ENCODE measurements at places on chromosomes 5 and 9.

- no peak for DNase-seq
Measured at GRCh38 chr5:30849931-30850710, 343.4 kb upstream of the CDH6 start.

- no peak for DNase-seq
Measured at GRCh38 chr5:24854350-24854749, 209.6 kb upstream of the CDH10 start.

DNA sequence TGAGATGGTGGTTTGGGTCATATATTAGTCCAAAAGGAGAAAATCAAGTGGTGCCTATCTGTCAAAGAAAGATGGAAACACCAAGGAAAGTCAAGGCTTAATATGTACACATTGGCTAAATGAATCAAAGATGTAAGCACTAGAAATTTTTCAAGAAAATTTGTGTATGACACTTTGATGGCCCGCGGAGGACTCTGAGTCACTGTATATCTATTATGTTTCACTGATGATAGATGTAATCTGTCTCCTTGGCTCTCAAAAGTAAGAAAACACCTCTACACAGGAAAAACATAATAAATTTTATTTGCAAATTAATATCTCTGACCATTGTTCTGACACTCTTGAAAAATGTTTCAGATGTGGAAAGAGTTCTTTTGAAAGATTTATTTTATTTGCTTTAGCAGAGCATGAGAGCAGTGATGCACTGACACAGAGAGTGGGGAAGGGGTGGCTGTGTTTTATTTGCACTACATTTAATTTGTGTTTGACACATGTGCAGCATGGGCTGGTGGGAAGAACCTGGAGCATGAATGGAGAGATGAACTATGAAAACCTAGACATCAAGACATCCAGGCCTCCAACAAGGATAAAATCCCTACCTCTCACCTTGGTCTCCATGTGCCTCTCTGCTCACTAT is 180.8 kb upstream of the GAS1 start:
- DNase-seq: no peak

DNA sequence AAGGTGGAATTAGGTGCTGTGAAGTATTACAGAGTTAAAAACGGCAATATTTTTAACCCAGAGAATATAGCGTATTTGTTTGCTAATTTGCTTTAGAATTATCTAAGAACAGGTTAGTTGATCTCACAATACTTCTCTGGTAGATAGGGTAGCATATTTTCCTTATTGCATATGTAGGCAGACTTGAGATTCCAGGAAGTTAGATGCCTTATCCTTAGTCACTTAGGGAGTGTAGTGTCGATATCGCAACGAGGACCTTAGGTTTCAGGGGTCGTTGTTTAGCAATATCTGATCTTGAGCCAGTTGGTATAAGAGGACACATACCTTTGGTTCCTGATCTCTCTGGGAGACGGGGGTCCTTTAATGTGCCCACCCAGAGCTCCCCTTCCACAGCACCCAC is 28.5 kb upstream of the IL6ST start:
- no peak for DNase-seq

DNA sequence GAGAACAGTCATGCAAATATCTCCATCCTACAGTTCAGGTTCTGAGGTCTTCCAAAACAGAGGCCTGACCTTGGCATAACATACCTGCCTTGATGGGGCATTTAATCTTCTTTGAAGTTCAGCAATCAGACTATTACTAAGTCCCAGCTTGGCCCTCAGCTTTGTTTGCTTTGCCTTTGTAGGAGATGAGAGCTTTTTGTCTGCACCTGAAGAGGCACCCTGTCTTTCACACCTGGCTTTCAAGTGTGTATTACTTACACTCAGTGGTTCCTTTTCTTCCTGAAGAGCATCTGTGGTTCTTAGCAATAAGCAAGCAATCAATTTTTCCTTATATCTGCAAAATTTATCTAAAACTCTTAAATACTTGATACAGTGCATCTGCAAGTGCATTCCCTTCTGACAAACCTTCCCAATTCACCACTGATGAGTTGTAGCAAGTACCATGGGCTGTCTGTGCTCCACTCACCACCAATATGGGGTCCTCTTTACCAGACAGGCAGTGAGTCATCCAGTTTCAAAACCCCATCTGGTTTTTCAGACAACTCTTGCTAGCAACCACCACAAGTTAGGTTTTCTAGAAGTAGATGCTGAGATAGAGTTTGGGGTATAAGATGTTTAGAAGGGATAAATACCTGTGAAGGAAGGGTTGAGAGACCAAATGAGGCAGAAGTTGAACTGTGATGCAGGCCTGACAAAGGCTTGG is 100.2 kb downstream of the HINT1 start:
- no peak for DNase-seq

DNA sequence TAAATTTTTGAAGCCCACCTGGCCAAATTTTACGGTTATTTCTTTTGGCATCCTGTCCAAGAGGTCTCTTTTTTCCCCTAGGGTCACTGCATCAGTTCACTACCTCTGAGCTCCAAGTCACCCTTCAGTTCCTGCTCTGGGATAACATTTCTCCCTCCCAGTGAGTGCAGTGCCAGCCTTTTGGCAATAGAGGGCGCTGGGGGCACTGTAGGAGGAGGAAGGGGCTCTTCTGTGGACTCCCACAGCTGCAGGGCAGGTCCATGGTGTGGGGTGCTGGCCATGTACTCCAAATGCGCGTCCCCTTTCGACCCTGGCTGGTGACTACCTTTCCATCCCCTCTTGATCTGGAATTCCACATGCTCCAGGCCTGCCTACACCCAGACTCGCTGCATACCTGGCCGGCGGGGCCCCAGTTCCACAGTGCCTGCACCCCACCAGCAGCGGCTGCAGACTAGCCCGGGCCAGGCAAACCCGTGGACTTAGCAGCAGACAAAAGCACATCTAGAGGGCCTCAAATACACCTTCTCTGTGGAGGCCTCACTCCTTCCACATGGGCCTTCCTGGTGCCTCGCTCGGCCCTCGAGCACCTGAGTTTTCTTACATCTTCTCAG is 20.3 kb upstream of the NINJ1 start:
- no peak for DNase-seq

DNA sequence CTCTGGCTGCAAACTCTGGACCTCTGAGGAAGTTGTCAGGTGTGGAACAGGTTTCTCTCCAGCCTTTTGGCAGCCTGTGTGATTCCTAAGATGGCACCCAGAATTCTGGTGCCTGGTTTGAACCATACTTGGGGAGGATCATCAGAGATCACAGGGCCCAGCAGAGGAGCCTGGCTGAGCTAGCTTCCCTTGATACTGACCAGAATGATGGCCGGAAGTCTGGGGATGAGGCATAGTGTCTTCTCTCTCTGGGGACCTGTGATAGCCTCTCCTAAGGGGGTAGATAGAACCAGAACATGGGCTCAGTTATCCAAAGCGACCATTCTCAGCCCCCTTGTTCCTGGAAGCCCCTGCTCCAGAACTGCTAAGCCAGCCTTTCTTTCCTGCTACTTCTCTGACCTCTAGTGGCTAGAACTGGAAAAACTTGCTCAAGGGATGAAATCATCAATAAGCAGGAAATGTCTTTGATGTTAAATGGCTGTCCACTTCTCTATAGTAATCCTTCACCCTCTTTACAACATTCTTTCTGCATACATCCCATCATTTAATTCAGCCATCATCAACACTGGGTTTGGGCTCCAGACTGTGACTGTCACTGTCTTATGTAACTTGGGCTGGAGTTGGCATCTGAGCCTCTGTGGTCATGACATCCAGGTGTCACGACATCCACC is 55.1 kb downstream of the C9orf152 start:
- DNase-seq: no peak

- no peak for DNase-seq
Measured at GRCh38 chr9:128393970-128394369, 22.8 kb downstream of the URM1 start.

DNA sequence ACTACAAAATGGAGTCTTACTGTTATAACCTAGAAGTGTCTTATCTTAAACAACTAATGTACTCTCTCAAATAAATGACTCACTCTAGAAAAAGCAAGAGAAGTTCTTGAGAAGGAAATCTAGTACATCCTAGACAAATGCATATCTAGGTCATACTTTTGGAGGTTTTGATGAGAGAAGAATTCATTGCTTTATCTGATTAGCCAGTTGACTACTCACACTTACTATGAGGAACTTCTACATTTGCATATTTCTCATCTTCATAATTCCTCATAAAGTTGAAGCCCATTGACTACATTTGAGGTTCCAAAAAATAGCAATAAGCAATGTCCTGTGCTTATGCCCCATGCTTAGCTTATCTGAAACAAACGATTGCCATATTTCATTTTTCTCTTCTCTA is 2.8 kb downstream of the JAKMIP2 start:
- no peak for DNase-seq

- DNase-seq: no peak
Measured at GRCh38 chr5:14339468-14339867, 196.3 kb downstream of the TRIO start.

GRCh38 chr9:12652973-12653372 is 40.2 kb upstream of the TYRP1 start:
- no peak for DNase-seq

DNA sequence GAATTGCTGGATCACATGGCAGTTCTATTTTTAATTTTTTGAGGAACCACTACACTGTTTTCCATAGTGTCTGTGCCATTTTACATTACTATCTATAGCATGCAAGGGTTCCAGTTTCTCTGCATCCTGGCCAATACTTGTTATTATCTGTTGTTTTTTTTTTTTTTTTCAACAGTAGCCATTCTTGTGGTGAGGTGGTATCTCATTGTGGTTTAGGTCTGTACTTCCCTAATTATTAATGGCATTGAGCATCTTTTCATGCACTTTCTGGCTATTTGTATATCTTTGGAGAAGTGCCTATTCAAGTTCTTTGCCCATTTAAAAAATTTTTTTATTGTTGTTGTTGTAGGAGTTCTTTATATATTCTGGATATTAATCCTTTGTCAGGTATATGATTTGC is 97.7 kb downstream of the GDNF start:
- DNase-seq: no peak

GRCh38 chr5:137610598-137610997 is 111.5 kb upstream of the SPOCK1 start:
- DNase-seq: no peak

- no peak for DNase-seq
Measured at GRCh38 chr5:148214665-148215185, 11.9 kb downstream of the SPINK6 start.

DNA sequence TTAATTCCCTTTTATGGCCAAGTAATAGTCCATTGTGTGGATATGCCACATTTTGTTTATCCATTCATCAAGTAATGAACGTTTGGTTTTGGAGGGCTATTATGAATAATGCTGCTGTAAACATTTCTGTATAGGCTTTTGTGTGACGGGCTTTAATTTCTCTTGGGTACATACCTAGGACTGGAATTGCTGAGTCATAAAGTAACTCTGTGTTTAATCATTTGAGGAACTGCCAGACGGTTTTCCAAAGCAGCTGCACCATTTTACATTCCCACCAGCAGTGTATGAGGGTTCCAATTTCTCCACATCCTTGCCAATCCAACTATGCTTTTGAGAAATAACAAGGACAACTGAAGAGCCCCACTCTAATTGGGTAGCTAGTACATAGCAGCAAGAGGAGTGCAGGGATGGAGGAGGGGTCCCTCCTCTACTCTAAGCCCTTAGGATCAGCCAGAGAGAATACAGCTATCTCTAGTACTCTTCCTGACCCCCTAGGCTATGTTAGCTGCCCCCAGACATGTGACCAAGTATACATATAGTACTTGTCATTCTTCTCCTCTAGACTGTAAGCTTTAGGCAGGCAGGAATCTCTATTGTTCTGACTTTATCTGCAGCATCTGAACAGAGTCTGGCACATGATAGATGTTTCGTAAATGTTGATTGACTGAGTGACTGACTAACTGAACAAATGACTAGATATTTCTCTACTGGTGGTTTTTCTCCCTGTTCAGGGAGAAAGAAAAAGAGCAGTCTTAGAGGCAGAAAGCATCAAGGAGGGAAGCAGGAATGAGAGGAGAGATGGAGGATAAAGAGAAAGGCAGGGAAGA is 22.1 kb upstream of the MATR3 start:
- no peak for DNase-seq

GRCh38 chr5:127396490-127397155 is 106.0 kb downstream of the MEGF10 start:
- DNase-seq: no peak

- DNase-seq: no peak
Measured at GRCh38 chr9:17777465-17777864, 198.6 kb downstream of the SH3GL2 start.

Measured in omental fat pad (tissue), 4 donors.